ENCODE measurements at places on chromosomes 4 and X. TPM values are rescaled to one million over a fixed set of nuclear protein-coding genes. Genes with fewer than 3 reads are reported as not detected.
A peak's percentile ranks its signal among the peaks of the same experiment; 100 is the strongest.

- H3K36me3 ChIP-seq: no peaks in the 10 kb centered on the region
- H3K27me3 ChIP-seq: no peaks in the 10 kb centered on the region
- H3K27ac ChIP-seq: no peak overlapping the region
- no peak for DNase-seq
- H3K4me1 ChIP-seq: no peaks in the 10 kb centered on the region
These were observed 55.5 kb downstream of the WFS1 start for GRCh38 chr4:6324999-6325787.

DNA sequence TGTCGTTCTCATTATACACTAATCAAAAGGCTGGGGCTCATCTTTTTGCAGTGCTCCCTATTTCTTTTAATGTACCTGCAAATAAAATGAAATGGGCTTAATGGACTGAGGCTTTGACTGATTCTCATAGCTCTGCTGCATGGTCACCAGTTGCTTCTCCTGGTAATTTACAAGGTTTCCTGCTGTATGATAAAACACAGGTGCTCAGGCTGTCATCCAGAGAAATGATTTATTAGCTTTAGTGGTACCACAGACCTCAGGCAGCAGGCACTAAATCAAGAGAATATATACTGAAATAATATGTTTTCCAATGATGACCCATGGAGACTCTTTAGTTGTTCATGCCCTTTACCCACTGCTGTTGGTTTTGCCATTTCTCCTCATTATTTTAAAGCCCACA lies 137.7 kb downstream of the C4orf33 start:
- H3K27ac ChIP-seq: no peak overlapping the region
- no peaks in the 10 kb centered on the region for H3K4me1 ChIP-seq
- H3K27me3 ChIP-seq: no peaks in the 10 kb centered on the region
- H3K4me3 ChIP-seq: no peak overlapping the region
- no peaks in the 10 kb centered on the region for H3K36me3 ChIP-seq

- H3K4me3 ChIP-seq: no peak overlapping the region
- H3K36me3 ChIP-seq: no peaks in the 10 kb centered on the region
These were observed 124.1 kb upstream of the MAB21L2 start for GRCh38 chr4:150457802-150458201.

DNA sequence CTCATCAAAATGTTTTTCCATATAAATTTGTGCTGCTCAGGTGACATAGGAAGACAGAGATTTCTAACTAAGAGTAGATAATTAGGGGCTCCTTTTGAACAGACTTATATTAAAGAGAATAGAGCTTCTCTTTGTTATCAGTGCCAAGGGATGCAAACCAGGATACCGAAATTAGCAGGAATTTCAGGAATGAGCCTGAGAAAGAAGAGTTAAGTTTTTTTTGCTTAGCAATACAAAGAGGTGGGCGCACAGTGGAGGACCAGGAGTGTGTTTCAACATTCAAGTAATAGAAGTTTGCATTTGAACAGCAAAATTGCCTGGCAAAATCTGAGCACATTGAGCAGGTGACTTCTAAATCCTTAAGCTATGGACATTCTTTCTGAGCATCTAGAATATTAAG lies 541.3 kb downstream of the GBA3 start:
- H3K4me1 ChIP-seq: no peaks in the 10 kb centered on the region
- no peak overlapping the region for H3K27ac ChIP-seq
- H3K36me3 ChIP-seq: no peaks in the 10 kb centered on the region

DNA sequence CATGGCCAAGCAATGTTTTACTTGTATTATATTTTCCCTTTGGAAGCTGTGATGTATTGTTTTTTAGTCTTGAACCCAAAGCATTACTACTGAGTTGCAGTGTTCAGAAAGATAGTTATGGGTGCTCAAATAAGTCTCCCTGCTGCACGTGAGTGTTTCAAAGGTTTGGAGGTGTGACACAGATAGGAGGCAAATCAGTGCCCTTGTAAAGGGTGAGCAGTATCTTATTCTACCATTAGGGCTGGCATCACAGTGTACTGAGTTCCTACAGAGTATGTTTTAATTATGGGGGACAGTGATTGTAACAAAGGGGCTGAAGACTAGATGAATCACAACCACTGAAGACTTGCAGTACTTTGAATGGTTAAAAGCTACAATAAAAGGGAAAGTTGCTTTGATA lies 38.3 kb downstream of the NOCT start:
- H3K27me3 ChIP-seq: no peaks in the 10 kb centered on the region
- no peak overlapping the region for H3K4me3 ChIP-seq
- no peak for DNase-seq
- H3K27ac ChIP-seq: no peak overlapping the region
- peaks cover 3% of the 10 kb centered on the region for H3K36me3 ChIP-seq

DNA sequence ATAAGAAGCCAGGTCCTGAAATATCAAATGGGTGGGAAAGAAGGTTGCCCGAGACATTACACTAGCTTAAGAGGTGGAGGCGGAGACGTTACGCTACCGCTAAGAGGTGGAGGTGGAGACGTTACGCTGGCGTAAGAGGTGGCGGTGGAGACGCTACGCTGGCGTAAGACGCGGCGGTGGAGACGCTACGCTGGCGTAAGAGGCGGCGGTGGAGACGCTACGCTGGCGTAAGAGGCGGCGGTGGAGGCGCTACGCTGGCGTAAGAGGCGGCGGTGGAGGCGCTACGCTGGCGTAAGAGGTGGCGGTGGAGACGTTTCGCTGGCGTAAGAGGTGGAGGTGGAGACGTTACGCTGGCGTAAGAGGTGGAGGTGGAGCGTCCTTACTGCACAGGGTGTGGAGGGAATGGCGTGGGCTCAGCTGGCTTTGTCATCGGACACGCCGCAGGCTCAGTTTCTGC lies 12.8 kb downstream of the CYP4V2 start:
- H3K4me3 ChIP-seq: no peak overlapping the region
- H3K27ac ChIP-seq: no peak overlapping the region
- H3K36me3 ChIP-seq: no peaks in the 10 kb centered on the region

- no peak overlapping the region for H3K4me3 ChIP-seq
- no peaks in the 10 kb centered on the region for H3K36me3 ChIP-seq
These were observed 30.4 kb downstream of the FAT1 start for GRCh38 chr4:186693159-186693815.

GRCh38 chr4:148986951-148987350 lies 544.7 kb upstream of the NR3C2 start:
- no peaks in the 10 kb centered on the region for H3K36me3 ChIP-seq
- no peak overlapping the region for H3K4me3 ChIP-seq
- H3K4me1 ChIP-seq: no peaks in the 10 kb centered on the region
- no peaks in the 10 kb centered on the region for H3K27me3 ChIP-seq

DNA sequence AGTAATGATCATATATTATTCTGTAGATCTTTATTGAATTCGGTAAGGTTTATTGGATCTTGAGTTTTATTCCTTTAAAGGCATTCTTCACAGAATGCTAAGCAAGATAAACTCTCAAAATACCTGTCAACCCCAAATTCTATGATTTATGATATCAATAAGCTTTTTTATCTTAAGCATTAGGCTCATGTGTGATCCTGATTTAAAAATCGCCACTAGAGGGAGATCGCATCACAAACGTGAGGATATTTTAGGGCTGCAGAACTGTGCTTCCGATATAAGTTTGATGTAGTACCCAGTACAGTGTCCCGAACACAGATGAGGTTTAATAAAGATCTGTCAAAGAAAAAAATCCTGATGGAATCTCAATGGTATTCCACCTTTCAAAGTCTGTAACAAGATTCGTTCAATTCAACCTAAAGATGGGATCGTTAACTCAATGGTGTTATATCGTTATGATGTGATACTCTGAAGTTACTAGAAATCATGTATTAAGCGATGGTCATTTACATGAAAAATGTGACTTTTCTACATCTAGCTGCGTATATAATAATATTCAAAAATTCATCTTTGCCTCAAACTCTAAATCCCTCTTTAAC lies 169.0 kb downstream of the CORIN start:
- no peaks in the 10 kb centered on the region for H3K36me3 ChIP-seq
- no peaks in the 10 kb centered on the region for H3K4me1 ChIP-seq
- no peak overlapping the region for H3K27ac ChIP-seq
- no peak overlapping the region for H3K4me3 ChIP-seq
- H3K27me3 ChIP-seq: no peaks in the 10 kb centered on the region

DNA sequence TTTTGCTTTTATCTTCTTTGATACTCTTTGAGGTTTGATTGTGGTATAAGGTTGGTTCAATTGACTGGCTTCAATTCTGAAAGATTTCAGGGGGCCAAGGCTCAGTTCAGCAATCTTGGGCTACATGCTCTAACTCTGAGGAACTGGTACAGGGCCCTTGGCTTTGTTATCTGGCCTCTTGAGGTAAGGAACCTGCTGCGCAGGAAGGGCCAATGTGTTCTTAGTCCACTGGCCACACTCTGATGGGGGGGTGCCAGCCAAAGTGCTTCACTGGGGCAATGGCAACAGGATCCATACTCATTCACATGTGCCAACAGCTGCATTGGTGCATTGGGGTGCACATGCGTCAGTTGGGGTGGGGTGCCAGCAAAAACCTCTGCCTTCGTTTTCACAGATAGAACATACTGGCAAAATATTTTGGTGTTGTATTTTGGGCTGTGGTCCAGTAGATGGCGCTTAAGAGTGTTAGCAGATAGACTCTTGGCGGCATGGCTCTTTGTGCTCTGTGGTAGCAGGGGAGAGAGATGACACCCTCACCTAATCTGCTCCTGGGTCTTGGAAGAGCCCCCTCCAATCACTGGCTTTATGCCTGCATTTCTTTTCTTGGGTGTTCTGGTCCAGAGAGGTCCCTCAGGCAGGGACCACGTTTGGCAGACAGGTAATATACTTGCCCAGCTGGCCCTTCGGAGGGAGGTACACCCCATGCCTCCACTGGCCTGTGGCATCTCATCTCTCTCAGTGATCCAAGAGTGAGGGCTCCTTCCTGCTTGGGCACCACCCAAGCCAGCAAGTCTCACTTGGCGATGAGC lies 42.9 kb downstream of the NDST3 start:
- no peaks in the 10 kb centered on the region for H3K4me1 ChIP-seq
- no peaks in the 10 kb centered on the region for H3K27me3 ChIP-seq
- DNase-seq: peak; percentile 57
- no peak overlapping the region for H3K4me3 ChIP-seq
- H3K36me3 ChIP-seq: no peaks in the 10 kb centered on the region

- DNase-seq: no peak
- no peak overlapping the region for H3K4me3 ChIP-seq
- H3K36me3 ChIP-seq: no peaks in the 10 kb centered on the region
- no peaks in the 10 kb centered on the region for H3K4me1 ChIP-seq
- no peak overlapping the region for H3K27ac ChIP-seq
- H3K27me3 ChIP-seq: no peaks in the 10 kb centered on the region
These were observed 12.2 kb downstream of the NOCT start for GRCh38 chr4:139027776-139028175.

DNA sequence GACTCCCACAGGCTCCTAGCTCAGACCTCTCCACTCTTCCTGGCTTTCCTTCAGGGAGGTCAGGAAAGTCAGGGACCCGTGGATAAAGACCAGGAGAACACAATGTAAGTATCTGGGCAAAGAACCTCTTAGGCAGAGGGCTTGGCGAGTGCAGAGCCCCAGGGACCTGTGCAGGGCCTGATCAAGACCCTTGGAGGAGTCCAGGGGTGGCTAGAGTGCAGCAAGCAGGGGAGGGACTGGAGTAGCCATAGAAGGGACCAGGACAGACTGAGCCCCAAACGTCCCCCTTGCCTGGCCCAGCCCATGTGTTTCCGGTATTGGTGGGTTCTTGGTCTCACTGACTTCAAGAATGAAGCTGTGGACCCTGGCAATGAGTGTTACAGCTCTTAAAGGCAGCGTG lies 5.9 kb upstream of the TNIP2 start:
- H3K4me1 ChIP-seq: no peaks in the 10 kb centered on the region
- H3K27me3 ChIP-seq: no peaks in the 10 kb centered on the region
- no peaks in the 10 kb centered on the region for H3K36me3 ChIP-seq
- no peak overlapping the region for H3K4me3 ChIP-seq
- no peak overlapping the region for H3K27ac ChIP-seq
- no peak for DNase-seq

- no peaks in the 10 kb centered on the region for H3K4me1 ChIP-seq
- no peak overlapping the region for H3K27ac ChIP-seq
These were observed 310.1 kb downstream of the RAB28 start for GRCh38 chr4:13174001-13174400.

DNA sequence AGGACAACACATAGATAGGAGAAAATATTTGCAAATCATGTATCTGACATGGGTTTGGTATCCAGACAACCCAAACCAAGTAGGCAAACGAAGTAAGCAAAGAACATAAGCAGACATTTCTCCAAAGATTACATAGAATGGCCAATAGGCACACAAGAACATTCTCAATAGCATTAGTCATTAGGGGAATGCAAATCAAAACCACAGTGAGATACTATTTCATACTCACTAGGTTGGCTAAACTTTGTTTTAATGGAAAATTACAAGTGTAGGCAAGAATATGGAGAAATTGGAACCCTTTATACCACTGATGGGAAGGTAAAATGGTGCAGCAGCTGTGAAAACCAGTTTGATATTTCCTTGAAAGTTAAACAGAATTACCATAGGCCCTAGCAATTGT lies 74.7 kb downstream of the CHRNA9 start:
- H3K27ac ChIP-seq: no peak overlapping the region
- H3K36me3 ChIP-seq: no peaks in the 10 kb centered on the region
- H3K27me3 ChIP-seq: no peaks in the 10 kb centered on the region

DNA sequence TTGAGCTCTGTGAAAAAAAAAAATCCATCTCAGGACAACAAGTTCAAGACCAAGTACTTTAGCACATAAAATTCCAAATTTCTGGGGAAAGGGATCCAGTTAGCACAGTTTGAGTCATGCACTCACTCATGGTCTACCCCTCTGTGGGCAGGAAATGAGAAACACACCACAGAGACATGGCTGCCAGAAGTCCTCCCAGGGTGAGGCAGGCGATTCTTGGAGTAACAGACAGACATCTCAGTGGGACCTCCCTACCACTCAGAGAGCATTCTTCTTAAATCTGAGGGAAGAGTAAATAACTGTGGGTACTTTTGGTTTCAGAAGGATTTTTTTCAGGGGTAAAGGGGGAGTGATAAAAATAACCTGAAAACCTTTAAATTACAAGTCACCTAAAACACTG lies 14.1 kb downstream of the CXCL1 start:
- no peaks in the 10 kb centered on the region for H3K36me3 ChIP-seq
- H3K4me3 ChIP-seq: no peak overlapping the region
- H3K4me1 ChIP-seq: no peaks in the 10 kb centered on the region
- DNase-seq: no peak
- no peak overlapping the region for H3K27ac ChIP-seq
- H3K27me3 ChIP-seq: no peaks in the 10 kb centered on the region

DNA sequence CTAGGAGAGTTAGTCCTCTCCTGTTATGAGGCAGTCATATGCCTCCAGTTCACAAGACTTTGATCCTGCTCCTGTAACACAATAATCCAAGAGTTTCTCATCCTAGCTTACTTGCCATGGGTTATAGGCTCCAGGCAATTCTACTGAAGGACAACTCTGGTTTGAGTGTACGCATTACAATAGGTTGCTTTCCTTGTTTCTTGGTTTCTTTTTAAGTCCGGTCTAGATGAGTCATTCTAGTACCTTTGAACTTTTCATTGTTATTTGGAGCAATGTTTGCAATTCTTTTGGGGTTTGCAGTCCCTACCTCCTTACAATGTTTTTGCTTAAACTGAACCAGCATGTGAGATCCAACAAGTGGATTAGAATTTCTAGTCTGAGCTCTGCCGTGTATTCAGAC lies 109.1 kb downstream of the ANAPC4 start:
- no peaks in the 10 kb centered on the region for H3K27me3 ChIP-seq
- H3K4me3 ChIP-seq: no peak overlapping the region
- no peak overlapping the region for H3K27ac ChIP-seq
- no peaks in the 10 kb centered on the region for H3K4me1 ChIP-seq

The SLC6A14 gene
- total RNA-seq: not detected

The STK26 gene
- 6.5 TPM for total RNA-seq

The TCEAL6 gene
- total RNA-seq: not detected

The SLC16A2 gene
- 9.2 TPM for total RNA-seq

The KIAA1210 gene
- total RNA-seq: not detected

The GNL3L gene
- total RNA-seq: 35.1 TPM

The SSX2 gene
- not detected for total RNA-seq

The AFAP1 gene
- 40.5 TPM for total RNA-seq

The PDK3 gene
- 119 TPM for total RNA-seq

The GABRG1 gene
- total RNA-seq: 0.03 TPM

The TMSB15C gene
- 5.4 TPM for total RNA-seq

All from aorta (tissue), 5 donors.